NCI-H1092 treated with DMSO at 0.1 percent for 48 hours (cell line): ENCODE measurements at places on chromosomes 2 and 18.

DNA sequence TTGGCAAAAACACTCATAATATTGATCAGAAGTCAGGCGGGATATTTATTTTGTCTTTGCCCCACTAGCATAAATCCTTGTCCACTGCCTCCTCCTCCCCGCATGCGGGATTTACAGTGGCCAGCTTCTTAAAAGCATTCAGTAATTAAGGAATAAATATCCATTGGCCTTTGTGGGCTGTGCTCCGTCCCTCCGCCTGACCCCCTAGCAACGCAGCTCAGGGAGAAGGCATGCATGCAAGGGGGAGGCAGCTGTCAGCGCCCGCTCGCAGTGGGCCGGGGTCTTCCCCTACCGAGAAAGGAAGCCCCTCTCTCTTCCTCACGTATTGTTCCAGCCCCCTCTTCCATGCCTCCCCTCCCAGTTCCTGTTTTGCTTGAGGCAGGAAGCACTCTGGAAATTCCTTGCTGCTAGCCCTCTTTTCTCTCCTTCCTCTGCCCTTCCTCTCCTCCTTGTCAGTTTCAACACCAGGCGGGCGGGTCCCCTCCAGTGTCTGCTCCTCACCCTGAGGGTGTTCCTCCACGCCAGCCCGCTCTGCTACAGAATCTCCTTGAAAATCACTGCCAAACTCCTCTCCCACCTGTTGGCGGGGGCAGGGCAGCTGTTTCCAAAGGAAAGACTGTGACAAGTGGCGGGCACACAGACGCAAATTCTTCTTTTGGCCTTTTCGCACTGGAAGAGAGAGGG, 60.1 kb downstream of the GBX2 start:
- no peak for DNase-seq

- no peak for DNase-seq
These were observed 451.4 kb upstream of the ST6GAL2 start for GRCh38 chr2:107337209-107337898.

- no peak for DNase-seq
These were observed 1075.2 kb upstream of the NRXN1 start for GRCh38 chr2:52107124-52107523.

- DNase-seq, result no peak
These were observed 2.0 kb upstream of the CAPN14 start for GRCh38 chr2:31219131-31219969.

GRCh38 chr2:197045115-197045514, 118.6 kb upstream of the PGAP1 start:
- DNase-seq, result no peak

DNA sequence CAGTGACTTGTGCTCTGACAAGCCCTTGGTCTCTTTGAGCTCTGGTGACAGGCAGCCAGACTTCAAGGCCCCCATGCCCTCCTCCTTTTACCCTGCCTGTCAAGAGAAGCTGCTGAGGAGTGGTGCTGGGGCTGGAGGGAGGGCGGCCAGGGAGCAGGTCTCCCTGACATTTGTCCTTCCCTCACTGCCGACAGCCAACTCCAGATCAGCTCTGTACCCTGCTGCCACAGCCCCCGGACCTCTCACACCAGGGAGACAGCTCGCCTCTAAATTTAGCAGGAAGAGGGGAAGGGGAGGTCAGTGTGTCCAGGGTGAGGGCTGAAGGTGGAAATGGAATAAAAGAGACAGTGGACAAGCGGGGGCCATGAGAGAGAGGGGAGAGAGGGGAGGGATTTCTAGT, 155.8 kb downstream of the TDRD15 start:
- no peak for DNase-seq

- peak; percentile 24 for DNase-seq
These were observed 338.4 kb downstream of the SOCS6 start for GRCh38 chr18:70627182-70627802.

DNA sequence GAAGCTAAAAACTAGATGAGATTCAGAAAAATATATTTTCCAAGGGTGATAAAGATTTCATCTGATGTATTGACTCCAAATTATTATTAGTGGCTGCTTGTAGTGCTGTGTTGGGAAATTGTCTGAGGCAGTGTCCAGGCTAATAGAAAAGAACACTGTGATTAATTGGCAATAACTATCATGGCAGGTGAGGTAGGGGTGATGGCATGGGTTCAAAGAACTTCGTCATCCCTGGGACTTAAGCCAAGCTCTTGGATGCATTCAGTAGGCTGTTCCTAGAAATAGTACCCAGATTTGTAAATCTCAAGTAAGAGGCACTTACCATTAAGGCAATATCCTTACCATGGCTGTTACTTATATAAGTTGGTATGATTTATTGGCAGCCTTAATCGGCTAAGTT, 13.2 kb upstream of the RAPGEF4 start:
- DNase-seq, result no peak

DNA sequence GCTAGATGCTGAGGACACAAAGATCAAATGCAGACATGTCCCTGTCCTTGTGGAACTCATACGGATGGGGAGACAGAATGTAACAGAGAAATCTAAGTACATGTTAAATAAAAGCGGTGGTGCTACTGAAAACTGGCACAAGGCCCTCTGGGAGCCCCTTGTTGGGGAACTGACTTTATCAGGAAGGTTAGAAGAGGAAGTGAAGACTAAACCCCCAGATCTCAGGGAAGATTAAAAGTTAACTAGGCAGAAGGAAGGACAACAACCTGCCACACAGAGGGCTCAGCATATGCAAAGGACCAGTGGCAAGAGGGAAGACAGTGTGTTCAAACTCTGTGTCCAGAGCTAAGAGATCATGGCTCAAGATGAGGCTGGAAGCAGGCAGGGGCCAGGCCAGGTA, 4.8 kb downstream of the CACNB4 start:
- no peak for DNase-seq

GRCh38 chr2:133739039-133739438, 170.8 kb upstream of the NCKAP5 start:
- DNase-seq, result no peak

GRCh38 chr2:146821836-146822316, 1023.0 kb upstream of the ACVR2A start:
- DNase-seq, result no peak
